ENCODE measurements at places on chromosomes 4 and X.

DNA sequence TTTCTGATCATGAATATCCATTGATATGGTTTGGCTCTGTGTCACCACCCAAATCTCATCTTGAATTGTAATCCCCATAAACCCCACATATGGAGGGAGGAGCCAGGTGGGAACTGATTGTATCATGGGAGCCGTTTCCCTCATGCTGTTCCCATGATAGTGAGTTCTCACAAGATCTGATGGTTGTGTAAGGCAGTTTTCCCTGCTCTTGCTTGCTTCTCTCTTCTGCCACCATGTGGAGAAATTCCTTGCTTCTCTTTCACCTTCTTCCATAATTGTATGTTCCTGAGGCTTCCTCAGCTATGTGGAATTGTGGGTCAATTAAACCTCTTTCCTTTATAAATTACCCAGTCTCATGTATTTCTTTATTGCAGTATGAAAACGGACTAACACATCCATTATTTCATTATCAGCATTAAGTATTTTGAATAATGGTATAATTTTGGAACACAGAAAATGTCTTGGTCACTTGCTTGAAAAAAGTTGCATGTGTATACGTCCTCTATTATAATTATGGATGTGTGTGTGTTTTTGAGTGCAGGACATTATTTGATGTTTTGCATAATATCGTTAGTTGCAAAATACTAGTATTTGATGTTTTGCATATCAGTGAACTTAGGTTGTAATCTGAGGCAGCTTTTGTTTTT is 334.6 kb downstream of the PCDH10 start:
- no peak for DNase-seq

DNA sequence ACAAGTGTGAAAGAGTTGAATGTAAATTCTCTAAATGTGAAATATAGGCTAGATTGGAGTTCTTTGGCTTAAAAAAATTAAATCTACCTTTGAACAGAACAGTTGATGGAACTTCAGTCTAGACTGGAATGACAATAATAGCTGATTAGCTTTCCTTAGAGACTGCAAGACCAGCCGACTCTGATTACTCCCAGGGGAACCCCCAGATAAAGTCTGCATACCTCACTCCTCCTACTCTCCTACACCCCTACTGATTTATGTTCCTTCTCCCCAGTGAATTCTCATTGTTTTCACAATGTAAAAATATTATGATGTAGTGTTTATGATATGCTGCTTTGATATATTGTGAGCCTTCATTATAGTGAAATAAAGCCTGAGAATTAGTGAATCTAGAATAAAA is 241.3 kb downstream of the CFAP299 start:
- no peak for DNase-seq

DNA sequence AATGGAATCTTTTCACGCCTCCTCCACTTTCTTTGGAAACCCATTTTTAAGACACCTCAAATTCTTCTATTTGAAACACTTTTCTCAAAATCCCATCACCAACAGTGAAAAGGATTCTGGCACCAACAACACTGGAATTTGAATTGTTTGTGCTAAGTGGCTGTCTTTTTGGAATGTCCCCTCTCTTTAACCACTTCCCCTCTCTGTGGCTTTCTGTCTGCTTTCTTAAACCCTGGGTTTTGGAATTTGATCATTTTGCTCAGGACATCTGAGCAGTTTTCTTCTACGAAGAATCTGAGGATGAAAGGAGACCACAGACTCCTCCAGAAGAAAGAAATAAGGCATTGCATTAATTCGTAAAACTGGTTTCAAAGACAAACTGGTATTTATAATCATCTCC is 89.0 kb downstream of the MXRA5 start:
- no peak for DNase-seq

DNA sequence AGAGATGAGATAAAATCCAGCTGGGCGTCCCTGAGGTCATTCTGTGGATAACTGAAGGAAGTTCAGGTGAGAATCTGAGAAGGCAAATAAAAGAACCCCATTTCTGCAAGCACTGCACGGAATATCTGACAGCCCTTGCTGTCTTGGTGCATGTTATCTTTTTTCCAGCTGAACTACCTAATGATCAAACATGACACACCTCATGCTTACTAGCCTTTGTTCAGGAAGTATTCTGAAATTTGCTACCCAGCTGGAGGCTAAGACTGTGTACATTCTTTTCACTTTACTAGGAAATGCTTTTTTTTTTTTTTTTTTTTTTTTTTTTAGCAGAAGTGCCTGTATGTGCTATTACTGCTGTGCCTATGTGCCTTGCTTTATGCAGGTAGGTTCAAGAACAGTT is 718.1 kb downstream of the SMARCA1 start:
- DNase-seq, result no peak

GRCh38 chr4:129046055-129046959 is 47.0 kb downstream of the SCLT1 start:
- no peak for DNase-seq

- DNase-seq, result no peak
These were observed 96.5 kb upstream of the ESX1 start for GRCh38 chrX:104351173-104351769.

GRCh38 chrX:100048156-100048555 is 361.9 kb downstream of the PCDH19 start:
- DNase-seq, result no peak

DNA sequence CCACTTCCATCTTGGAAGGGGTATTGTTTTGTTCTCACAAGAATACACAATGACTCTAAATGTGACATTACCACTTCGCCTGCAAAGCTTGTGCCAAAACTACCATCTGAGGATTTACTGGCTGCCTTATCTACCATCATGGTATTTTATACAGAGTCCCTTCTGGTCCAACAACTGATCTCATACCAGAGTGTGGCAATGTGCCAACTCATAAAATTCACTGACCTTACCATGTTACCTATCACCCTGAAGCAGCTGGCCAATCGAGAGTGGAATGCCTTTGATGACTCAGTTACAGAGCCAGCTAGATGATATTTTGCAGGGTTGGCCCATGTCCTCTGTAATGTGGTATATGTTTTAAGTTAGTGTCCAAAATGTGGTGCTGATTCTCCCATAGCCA is 3.8 kb upstream of the SERPINA7 start:
- DNase-seq, result no peak

DNA sequence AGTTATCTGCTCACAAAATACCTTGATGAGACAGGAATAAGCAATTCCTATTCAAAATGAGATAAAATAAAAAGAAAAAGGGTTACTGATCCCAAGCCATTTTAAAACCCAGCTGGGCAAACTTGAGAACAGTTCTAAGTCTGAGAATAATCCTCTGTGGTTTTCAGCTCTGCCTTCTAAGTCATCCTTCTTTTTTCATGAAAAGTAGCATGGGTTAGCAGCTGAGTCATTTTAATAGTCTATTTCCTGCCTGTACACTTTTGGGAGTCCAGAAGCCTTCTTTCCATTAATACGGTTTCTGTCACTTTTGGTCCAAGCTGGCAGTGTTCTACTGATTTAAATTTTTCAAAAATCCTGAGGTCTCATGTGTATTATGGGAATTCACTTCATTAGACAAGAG is 374.3 kb downstream of the IQCM start:
- no peak for DNase-seq

DNA sequence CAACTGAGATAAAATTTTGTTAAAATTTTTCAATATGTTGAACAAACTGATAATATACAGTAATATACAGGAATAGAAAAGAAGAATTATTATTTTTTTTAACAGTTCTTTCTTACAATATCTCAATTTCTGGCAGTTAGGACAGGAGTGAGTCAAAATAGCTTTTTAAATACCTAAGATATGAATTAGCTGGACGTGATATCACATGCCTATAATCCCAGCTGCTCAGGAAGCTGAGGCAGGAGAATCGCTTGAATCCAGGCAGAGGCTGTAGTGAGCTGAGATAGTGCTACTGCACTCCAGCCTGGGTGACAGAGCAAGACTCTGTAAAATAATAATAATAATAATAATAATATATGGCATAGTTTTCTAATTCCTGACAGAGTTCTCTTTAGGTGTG is 1039.3 kb downstream of the STPG2 start:
- no peak for DNase-seq

GRCh38 chrX:67717571-67717970 is 173.8 kb downstream of the AR start:
- no peak for DNase-seq

- DNase-seq, result no peak
These were observed 944.7 kb upstream of the NDST4 start for GRCh38 chr4:116058129-116058528.

GRCh38 chr4:118760092-118760491 is 74.9 kb downstream of the METTL14 start:
- no peak for DNase-seq

DNA sequence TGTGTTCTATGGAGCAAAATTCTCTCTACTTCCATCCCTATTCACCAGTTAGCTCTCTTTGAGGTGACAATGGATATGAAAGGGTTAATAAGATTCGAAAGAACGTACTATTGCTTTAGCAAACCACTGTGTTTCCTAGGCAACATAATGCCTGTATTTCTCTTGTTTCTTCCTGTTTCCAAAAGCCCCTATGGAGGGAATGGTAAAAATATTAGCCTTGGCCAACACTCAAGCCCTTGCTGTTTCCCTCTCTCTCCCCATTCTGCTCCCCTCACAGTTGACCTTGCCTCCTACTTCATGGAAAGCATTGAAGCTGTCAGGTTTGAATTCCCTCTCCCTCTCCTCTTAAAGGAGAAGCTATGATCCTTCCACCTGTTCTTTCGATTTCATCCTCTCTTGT is 9.6 kb upstream of the PGRMC1 start:
- DNase-seq, result no peak

GRCh38 chr4:73577371-73577770 is 42.9 kb downstream of the RASSF6 start:
- no peak for DNase-seq

DNA sequence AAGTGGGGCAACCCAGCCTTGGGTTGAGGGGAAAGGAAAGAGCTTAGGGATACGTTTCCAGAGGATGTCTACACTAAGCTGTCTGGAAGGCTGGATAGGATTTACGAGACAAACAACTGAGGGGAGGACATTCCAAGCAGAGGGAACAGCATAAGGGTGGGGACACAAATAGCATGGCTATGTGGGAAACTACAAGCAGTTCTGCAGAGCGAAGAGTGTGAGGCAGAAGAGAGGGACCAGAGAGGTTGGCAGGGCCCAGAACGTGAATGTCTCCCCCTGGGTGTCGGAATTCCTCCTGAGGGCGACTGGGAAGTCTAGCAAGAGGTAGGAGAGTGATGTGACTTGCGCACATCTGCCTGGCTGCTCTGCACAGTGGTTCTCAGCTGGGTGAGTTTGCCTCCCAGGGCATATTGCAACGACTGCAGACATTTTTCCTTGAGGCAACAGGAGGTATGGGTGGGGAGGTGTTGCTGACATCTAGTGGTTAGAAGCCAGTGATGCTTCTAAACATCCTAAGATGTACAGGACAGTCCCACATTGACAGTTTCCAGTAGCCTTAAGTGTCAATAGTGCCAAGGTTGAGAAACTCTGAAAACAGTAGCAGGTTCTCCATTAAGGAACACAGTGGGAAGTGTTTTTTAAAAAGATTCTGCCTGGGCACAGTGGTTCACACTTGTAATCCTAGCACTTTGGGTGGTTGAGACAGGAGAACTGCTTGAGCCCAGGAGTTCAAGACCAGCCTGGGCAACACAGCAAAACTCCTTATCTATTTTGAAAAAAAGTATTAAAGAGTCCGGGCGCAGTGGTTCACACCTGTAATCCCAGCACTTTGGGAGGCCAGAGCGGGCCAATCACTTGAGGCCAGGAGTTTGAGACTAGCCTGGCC is 9.2 kb downstream of the NDUFA1 start:
- no peak for DNase-seq

DNA sequence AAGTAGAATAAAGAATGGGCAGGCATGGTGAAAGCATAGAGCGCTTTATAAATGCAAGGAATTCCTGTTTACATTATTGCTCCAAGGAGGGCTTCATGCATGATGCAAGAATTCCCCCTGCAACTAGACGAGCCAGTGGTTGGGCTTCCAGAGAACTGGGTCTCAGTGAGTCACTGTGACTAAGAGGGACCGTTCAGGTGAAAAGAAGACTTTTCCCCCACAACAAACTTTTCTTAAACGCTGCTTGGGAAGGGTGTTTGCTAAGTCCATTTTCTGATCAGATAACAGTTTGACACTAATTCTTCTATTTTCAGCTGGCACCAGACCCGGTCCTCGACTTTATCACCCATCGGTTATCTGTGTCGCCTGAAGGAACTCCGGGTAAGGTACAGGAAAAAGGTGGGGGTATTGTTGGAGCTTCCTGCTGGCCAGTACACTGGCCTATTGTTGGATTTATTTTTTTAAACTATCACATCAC is 40.1 kb downstream of the LDB2 start:
- no peak for DNase-seq

DNA sequence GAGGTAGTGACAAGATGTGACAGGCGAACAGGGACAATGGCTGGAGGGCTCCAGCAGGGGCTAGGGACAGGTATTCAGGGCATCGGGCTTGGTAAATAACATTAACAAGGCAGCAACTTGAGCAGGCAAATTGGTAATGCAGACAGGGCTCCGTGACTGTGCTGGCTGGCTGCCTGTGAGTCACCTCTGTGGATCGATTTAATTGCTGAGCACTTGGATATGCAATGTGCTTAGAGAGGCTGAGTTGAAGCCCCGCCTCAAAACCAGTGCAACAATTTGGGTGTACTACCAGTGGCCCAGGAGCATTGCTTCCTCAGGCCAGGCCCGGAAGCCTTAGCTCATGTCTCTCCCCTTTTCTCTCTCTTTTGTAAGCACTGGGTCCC is 19.5 kb downstream of the CNGA2 start:
- DNase-seq, result no peak

GRCh38 chr4:78310007-78310739 is 241.4 kb upstream of the ANXA3 start:
- no peak for DNase-seq

GRCh38 chr4:79964400-79965211 is 108.4 kb downstream of the ANTXR2 start:
- DNase-seq, result no peak

GRCh38 chrX:46319750-46320149 is 225.5 kb downstream of the ZNF674 start:
- no peak for DNase-seq

DNA sequence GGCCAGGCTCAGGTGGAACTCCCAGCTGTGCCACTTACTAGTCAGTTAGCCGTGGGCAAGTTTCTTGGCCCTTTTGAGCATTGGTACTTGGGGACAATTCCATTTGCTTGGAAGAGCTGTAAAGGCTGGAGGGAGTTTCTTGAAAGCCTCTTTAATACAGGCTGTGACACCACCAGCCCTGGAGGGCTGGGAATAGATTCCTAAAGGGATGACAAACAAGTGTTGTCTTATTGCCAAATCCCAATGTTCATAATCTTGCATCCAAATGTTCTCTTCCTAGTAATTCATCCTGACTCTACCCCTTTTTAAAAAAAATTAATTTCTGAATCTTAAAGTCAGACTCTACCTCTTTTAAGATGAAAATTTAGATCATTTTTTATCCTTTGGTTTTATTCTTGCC is 14.6 kb upstream of the MED28 start:
- no peak for DNase-seq

GRCh38 chrX:108309144-108309543 is 129.1 kb downstream of the COL4A6 start:
- no peak for DNase-seq

DNA sequence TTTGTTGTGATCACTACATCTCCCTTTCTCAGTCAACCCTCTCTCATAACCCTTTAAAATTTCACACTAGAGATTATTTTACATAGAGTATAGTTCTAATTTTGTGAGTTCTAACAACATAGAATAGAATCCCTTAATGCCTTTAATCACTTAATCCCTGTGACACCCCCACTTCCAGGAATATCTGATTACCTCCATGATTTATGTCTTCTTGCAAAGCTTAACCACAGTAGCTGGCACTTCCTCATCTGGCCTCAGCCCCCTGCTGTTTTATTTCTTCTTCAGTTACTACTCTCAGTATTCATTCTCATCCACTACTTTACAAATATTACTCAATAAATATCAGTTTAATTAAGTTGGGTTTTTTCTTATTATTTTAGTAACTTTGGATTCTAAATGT is 340.9 kb downstream of the CENPC start:
- DNase-seq, result no peak
